T-helper 2 cell treated with Interferon-gamma antibody and Interleukin-4, amounts not matched to agents 5 μg/mL and 100 μg/mL, for 36 hours (primary cell): ENCODE measurements at places on chromosomes 5 and 9.

- DNase-seq, result no peak
Measured at GRCh38 chr5:149635394-149635793, 54.1 kb downstream of the ARHGEF37 start.

DNA sequence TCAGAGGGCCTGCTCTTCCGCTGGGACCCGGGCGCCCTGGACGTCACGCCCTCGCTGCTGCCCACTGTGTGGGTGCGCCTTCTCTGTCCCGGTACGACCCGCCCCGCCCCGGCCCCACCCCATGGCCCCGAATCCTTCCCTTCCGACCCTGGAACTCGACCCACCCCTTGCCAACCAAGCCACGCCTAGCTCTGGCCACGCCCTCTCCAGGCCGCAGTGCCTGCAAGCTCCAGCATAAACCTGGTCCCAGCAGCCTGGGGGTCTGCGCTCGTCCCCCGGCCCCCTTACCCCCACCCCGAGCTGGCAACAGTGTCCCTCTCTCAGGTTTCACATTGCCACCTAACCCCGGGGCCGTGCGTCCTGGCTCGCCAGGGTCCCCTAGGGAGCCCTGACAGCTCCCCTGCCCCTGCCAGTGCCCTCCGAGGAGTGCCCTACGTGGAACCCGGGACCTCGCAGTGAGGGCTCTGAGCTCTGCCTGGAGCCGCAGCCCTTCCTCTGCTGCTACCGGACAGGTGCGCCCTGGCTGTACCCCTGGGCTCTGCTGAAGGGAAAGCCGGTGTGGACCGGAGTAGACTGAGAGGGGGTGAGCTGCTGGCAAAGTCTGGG lies 3.4 kb downstream of the ADGRD2 start:
- no peak for DNase-seq

DNA sequence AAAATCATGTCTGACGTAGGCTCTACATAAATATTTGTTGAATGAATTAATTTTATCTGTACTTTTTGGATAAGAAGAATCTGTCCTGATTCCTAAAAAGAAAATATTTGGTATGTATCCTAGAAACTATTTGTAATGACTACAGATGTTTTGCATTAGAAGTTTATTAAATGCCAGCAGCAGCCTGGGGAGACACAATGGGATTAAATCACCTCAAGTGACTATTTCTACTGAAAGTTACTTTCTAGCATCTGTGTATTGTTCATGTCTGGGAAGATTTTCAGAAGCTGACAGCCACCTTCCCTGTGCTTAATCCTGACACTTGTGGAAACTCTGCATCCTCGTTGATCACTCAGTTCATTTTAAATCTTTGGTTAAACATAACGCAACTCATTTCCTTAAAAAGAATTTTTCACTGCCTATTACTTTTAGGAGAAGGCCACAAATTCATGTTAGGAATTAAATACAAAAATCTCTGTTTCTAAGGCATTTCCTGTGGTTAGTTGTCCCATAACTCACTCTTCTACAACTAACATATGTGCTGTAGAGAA lies 209.3 kb upstream of the PPP1R2B start:
- DNase-seq, result no peak

DNA sequence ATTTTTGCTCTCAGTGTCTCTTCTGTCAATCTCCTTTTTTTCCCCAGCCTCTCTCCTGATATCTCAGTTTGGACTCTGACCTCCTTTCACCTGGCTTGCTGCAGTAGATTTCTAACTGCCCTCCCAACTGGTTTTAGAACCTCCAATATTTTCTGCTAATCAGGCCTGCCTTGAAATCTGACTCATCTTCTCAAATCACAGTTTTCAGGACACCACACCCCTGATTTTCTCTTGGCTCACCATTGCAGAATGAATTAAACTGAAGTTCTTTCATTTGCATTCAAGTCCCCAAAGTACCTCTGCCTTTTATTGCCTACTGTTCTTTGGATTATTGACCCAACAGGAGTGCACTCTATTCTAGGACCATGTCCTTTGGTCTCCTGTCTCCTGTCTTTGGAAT lies 310.4 kb upstream of the TRPC7 start:
- DNase-seq, result no peak

DNA sequence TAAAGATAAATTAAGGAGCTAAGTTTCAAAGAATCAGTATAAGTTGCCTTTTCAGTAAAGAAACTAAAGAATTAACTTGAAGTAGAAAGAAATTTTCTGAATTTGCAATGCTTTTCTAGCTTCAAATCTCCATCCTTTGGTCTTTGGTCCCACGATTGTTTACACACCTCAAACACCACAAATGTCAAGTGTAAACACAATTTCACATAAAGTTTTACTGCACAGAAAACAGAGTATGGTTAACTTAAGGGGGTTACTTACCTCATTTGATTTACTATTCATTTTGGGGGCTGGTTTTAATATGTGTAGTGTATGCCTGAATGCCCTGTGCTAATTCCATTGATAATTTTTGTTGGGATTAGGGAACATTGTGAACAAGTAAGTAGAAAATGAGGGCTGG lies 4.1 kb downstream of the CDO1 start:
- no peak for DNase-seq

- DNase-seq, result no peak
Measured at GRCh38 chr9:25260046-25260445, 418.2 kb downstream of the TUSC1 start.

DNA sequence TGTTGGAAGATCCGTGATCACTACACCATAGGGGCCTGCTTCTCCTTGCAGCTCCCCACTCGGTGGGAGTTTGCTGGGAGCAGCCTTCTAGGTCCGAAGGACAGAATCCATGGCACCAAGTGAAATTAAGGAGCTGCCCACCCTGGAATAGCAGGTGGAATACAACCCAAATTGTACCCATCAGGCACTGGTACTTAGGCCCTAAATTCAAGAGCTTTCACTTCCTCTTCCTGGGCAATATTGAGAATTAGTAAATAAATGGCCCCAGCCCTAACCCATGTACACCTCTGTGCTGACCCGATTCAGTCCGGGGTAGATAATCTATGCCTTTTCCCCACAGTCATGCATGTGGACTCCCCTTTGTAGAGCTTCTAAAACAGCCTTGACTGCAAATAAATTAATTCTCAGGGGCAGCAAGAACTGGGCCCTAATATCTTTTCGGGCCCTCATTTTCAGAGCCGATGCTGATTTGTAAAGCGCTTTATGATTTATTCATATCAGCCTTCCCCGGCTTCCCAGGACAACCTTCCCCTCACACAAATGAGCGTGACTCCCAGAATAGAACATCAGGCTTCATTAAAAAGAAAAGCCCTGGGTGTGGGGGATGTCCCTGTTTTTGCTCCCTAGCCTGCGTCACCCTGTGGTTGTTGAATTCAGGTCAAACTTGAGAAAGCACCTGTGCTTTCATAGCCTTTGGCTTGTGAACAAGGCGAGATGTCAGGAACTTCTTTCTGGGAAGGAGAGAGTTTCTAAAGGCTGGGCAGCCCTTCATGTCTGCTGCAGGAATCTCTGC lies 126.1 kb upstream of the TBC1D2 start:
- DNase-seq, result no peak

DNA sequence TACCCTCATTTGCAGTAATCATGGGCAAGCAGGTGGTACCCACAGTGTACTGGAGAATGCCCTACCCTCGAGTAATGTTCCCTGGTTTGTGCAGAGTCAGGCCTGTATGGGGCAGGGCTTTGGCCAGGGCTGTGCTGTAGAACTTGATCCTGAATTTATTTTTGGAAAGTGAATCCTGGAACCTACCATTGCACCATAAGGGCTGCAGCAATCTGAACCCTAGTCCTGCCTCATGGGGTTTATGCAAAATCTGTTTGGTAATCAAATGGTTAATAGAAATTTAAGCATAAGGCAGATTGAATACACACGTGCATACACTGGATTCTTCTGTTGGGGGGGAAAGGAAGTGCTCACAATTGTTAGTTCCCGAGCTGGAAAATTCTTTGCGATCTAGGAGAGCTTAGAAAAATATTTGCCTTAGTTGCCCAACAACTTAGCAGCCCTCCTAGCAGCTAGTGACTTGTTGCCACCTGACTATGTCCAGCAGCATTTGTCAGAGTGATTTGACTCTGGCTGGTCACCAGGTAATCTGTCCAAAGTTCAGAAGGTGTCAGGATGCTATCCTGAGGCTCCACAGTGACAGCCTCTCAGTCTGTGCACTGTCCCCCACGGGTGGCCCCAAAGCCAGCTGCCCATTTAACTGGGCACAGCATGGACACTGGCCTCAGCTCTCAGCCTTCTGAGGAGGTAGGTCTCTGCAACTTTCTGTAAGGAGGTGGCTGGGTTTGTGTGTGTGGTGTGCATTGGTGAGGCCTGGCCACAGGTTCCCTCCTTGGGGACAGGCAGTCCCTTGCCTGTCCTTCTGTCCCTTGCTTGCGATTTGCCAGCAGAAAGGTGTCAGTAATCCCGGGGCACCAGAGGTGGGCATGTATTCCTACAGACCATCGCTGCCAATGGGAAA lies 8.3 kb downstream of the MVB12B start:
- DNase-seq, result no peak

DNA sequence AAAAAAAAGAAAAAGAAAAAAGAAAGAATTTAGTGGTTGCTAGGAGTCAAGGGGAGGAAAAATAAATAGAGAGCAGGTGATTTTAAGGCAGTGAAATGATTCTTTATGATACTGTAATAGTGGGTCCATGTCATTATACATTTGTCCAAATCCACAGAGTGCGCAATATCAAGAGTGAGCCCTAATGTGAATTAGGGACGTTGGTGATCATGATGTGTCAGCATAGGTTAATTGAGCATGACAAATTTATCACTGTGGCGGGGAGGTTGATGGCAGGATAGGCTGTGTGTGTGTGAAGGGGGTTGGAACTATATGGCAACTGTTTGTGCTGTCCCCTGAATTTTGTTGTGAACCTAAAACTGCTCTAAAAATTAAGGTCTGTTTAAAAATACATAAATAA lies 357.8 kb downstream of the ICE1 start:
- DNase-seq, result no peak

GRCh38 chr5:78327761-78328510 lies 32.5 kb upstream of the SCAMP1 start:
- no peak for DNase-seq

DNA sequence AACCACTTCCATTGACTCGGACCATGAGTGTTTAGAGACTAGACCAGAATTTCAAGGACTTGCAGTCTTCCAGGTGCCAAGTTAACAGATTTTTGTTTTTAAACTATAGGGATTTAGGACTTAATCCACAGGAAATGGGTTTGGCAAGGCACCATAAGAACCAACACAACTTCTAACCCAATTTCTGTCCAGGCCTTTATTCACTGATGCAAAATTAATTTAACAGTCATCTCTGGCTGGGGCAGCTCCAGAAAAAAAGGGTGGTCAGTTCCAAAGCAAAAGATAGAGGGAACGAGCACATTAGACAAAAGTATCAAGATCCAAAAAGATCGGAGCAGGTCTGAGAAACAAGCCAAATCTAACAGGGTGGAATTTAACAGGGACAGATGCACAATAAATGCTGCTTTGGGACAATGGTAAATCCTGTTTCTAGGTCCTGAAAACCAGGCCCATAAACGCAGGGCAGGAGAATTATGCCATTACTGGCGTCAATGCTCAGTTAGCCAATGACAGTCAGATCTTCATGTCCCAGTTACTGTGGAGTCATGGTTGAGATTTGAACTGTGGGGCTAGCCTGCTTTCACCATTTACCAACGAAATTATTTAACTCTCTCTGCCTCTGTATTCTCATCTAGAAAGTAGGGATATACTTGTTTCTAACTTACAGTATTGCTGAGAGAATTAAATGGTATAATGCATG lies 590.8 kb upstream of the BRINP1 start:
- DNase-seq, result no peak

GRCh38 chr5:115838885-115839518 lies 2.4 kb downstream of the ATG12 start:
- no peak for DNase-seq

DNA sequence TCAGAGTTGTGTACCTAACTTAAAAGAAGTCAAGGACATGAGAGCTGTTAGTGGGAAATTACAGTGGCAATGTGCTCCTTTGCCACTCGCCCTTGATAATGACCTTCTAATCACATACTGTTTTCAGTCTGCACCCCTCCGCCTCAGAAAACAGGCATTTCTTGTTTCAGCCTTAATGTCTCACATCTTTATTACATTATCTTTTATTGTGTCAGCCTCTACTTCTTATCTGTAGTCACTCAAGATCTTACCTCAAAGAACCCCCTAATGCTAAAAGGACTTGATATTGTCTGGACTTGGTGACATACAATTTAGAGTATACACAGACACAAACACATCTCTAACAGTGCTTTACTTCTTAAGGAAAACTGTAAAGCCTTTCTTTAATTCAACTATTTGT lies 97.9 kb downstream of the PLCXD3 start:
- no peak for DNase-seq

DNA sequence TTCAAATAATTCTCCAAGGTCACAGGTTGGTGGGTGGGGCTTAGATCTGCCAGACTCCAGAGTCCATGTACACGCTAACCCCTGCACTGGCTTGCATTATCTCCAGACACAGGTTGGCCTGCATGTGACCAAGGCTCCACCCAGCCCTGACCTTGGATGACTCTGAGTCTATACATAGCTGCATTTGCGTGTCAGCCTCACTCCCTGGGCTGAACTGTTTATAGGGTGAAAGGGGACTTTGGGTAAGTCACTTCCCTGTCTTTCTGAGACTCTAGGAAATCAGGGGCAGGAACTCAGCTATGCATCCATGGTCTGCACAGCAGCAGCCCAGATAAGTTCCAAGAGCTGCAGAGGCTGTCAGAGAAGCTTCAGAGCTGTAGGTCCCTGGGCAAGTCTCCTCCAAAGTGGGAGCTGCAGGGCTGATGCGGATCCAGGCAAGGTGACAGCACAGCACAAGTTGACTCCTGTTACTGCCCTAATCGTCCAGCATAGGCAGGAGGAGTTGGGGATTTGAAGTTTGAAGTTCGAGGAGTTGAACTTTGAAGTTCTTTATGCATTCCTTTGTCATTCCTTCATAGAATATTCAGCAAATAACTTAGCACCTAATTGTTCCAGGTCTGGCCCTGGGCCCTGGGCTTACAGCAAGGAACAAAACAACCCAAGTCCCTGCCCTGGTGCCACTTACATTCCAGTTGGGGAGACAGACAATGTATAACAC lies 53.4 kb downstream of the SLC22A5 start:
- DNase-seq, result no peak

DNA sequence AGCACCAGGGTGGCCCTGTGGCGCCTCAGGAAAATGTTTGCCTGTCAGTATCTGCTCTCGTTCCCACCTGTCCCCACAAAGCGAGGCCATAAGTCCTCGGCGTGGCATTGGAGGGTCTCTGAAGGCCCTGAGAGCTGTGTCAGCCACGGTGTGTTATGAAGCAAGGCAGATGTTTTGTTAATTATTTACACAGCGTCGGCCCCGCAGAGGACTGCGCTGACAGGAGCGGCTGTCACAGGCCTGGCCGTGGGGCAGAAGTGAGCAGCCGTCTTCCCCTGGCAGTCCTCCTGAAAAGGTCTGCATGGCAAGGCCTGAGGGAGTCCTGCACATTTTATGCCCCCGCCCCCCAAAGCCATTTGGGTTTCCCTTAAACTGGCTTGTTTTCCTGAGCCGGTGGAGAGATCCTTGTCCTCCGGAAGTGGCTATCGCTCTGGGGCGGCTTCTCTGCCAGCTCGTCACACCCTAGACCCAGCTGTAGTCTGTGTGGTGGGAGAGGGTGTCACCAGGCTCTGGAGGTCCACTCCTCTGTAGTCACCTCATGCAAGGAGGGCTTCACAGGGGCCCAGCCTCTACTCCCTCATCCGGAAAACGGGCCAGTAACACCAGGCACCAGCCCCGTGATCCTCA lies 6.2 kb downstream of the NEK6 start:
- DNase-seq, result no peak

GRCh38 chr5:151204051-151204450 lies 19.8 kb downstream of the CCDC69 start:
- DNase-seq, result no peak

GRCh38 chr9:18473652-18474279 lies at the start of gene ADAMTSL1:
TSS of gene ADAMTSL1 (plus strand) at chr9:18474153. CDS start at chr9:18474233, 80 bp downstream.
- DNase-seq, result no peak
